ENCODE measurements at places on chromosomes 2 and 18.

GRCh38 chr2:216775043-216775453 is 79.7 kb upstream of the IGFBP5 start:
- DNase-seq, result no peak

- no peak for DNase-seq
Measured at GRCh38 chr2:72204786-72205503, 57.3 kb upstream of the CYP26B1 start.

DNA sequence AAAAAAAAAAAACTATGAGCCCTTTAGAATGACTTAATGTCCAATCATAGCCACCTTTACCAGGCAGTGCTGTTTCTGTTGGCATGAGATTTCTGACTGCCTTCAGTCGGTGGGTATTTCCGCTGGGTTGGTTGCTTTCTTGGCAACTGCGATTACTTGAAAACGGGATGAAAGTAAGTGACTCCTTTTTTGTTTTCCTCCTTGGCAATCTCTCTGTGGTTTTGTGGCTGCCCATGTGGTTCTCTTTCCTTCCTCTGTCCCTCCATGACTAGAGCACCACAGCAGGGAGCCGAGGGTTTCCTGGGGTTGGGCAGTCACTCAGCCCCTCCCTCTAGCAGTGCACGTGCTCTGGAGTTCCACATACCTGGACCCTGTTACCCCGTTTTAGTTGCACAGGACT is 112.1 kb downstream of the KLHL29 start:
- DNase-seq, result no peak

GRCh38 chr18:57839942-57840381 is 36.8 kb upstream of the ATP8B1 start:
- no peak for DNase-seq

- no peak for DNase-seq
Measured at GRCh38 chr2:159953136-159953823, 109.1 kb downstream of the PLA2R1 start.

- no peak for DNase-seq
Measured at GRCh38 chr18:41922176-41922575, 32.9 kb upstream of the PIK3C3 start.

DNA sequence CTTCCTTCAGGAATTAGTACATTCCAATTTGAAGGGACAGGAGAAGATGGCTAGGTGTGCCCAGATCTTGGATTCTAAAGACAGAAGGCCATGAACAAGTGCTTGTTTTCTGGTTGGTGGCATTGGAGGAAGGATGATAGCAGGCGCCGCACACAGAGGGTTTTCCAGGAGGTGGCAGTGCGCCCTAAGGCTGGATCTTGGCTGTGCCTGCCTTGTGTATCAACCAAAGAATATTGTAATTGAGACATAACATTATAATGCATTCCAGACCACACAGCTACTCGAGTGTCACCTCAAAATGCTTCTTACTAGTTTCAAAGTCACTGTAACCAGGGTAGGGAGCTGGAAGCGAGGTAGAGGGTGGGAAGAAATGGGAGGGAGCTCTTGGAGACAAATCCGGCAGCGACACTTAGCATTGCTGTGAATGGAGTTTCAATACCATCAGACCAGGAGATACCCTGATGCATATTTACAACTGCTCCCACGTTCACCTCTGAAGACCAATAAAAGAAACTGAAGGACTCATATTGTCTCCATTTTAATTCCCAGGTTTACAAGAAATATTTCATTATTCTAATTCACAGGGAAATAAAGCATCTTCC is 42.5 kb downstream of the CPO start:
- DNase-seq, result no peak

DNA sequence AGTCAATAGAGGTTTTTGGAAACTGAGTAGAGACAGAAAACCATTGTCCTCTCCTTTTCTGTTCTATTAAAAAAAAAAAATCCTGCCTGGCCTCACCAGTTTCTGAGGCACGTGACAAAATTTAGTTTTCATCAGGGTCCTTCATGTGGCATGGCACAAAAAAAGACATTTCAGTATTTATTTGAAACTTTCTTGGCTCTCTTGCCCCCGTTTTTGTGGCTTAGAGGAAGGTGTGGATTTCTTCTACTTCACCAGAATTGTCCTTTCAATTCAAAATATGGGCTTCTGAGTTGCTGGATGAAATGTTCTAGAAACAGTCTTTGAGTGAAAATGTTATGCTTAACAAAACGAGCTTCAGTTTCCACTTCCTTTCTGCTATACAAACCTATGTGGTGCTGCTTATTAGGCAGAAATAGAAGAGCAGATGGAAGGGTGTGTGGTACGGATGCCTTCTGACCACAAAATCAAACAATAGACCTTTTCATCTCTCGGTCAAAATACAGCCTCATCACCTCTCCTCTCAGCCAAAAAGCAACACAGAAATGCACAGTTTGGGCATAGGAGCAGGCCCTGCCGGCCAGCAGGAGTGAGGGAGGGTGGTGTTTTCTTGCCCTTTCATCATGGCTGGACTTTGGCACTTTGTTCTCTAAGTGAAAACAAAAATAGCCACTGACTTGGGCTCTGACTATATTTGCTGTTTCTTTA is 89.2 kb downstream of the SH3RF3 start:
- DNase-seq, result no peak

- no peak for DNase-seq
Measured at GRCh38 chr2:200796561-200796960, 15.1 kb upstream of the BZW1 start.

DNA sequence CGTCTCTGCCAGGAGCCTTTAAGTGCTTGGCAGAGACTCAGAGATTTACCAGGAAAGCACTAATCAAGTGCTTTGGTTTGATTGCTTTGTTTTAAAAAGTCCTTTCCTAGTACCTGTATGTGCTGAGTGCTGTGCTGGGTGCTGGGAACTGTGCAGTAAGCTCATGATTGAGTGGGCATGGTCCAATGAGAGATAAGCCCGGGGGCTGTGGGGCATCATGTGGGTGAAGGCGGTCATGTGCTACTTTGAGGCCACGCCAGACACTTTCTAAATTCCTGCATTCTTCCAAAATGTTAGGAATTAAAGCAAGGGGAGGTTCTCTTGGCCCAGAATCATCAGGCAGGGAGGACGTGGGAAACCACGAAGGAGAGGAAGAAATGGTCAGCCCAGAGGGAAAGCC is 109.0 kb downstream of the ACAA2 start:
- no peak for DNase-seq

DNA sequence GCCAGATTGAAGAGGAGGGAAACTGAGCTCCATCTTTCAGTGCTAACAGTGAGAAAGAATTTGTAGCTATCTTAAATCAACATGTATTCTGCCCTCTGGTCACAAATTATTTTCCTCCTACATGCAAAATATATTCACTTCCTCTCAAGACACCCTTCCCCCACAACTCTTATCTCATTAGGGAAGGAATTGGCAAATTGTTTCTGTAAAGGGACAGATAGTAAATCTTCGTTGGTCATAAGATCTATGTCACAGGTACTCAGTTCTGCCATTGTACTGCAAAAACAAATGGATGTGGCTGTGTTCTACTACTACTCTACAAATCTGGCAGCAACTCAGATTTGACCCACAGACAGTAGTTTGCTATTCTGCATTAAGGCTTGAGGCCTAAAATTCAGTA is 53.0 kb upstream of the CYP20A1 start:
- no peak for DNase-seq

GRCh38 chr2:147171941-147172340 is 672.9 kb upstream of the ACVR2A start:
- DNase-seq, result no peak

GRCh38 chr2:105299290-105299689 is 30.2 kb downstream of the TGFBRAP1 start:
- no peak for DNase-seq

DNA sequence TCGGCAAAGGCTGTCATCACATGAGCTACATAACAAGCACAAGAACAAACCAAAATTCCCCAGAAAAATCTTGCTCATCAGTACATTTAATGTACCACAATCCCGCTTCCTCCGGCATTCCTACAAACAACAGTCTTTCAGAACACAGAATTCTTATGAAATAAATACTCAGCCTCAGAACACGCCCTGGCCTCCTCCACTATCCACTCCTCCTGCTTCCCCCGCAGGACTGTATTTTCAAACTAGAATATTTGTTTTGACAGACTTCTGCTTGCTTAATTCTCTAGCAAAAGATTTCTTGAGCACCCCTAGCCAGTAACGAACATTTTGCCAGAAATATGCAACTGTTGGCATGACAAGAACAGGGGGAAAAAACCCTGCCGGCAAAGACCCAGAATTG is 131.2 kb downstream of the THADA start:
- DNase-seq, result no peak

DNA sequence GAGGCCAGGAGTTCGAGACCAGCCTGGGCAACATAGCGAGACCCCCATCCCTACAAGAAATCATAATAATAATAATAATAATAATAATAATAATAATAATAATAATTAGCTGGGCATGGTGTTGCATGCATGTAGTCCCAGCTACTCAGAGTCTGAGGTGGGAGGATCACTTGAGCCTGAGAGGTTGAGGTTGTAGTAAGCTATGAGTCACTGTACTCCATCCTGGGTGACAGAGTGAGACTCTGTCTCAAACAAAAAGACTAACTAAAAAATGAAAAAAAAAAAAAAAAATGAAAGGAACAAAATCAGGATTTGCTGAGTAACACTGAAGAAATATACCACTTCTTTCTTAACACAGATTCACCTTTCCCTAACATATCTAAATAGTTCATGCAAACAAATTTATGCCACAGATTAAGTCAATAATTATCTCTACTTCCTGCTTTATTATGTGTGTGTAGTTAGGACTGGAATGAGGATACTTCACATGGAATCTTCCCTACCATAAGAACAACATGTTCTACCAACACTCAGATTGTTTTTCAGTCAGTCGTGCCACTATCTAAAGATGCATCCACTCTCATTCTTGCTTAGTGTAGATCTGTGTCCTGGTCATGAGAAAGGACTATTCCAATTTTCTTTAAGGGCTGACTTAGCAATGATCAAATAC is 928.7 kb downstream of the SLC4A3 start:
- DNase-seq, result no peak

DNA sequence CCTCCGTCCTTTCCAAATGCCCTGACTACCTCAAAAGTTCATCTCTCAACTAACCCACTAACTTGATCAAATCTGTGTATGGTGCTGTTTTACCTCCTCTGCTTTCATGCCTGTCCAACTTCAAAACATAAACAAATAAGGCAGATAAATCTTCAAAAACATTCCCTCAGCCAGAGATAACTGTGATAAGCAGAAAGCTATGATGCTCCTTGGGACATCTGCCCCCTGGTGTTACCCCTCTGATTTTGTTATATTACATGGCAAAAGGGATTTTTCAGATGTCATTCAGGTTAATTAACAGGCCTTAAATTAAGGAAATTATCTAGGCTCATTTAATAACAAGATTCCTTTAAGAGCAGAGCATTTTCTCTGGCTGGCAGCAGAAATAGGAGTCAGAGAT is 810.8 kb upstream of the CHAC2 start:
- no peak for DNase-seq

GRCh38 chr2:113007250-113007649 is 2.0 kb downstream of the IL36A start:
- DNase-seq, result no peak

- DNase-seq, result no peak
Measured at GRCh38 chr2:132837769-132838168, 167.8 kb upstream of the LYPD1 start.

- no peak for DNase-seq
Measured at GRCh38 chr2:45131587-45131986, 122.3 kb upstream of the SIX2 start.

All from stimulated activated CD4-positive, alpha-beta T cell treated with anti-CD3 and anti-CD28 coated beads, Interleukin-15, amount 100 ng/mL, for 1 hour (primary cell).